ENCODE measurements at places on chromosomes 3 and 15. TPM values are rescaled to one million over a fixed set of nuclear protein-coding genes. Genes with fewer than 3 reads are reported as not detected.

Gene SCAANT1
- 2.7 TPM for polyA plus RNA-seq

Gene DHX30
- 62.5 TPM for polyA plus RNA-seq

Gene ZPLD1
- not detected for polyA plus RNA-seq

Gene CD86
- 3.3 TPM for polyA plus RNA-seq

Gene TTC21A
- 10.5 TPM for polyA plus RNA-seq

Gene MCTP2
- 36.2 TPM for polyA plus RNA-seq

Gene PCOLCE2
- polyA plus RNA-seq = 3.9 TPM

Gene KBTBD13
- 0.96 TPM for polyA plus RNA-seq

DNA sequence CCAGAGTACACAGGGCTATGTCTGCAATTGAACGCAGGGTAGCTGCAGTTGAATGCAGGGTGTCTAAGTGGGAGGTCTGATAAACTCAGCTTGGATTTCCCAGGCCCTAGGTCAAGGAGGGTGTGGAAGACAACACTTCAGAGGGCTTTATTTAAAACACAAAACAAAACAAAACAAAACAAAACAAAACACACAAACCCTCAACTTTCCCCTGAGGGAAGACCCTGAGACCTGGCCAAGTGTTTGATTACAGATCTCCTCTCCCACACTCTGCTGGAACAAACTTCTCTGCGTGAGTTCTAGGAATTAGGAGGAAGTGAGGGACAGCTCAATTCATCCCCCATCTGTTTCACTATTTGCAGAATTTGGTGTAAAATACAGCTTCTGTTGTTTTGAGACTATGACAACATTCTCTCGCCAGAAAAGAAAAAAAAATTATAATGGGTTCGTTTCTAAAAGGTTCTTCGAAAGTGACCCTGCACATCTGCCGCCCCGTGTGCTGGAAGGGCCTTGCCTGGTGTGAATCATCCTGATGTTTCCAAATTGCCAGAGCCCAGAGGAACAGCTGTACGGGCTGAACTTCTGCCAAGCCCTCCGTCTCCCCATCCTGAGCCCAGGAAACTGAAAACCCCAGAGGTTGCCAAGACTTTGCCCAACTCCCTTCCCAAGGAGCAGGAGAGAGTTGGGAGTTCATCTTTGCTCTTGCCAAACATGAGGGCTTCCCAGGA, 73.3 kb upstream of the RAD18 start:
- peak; percentile 81 for DNase-seq

DNA sequence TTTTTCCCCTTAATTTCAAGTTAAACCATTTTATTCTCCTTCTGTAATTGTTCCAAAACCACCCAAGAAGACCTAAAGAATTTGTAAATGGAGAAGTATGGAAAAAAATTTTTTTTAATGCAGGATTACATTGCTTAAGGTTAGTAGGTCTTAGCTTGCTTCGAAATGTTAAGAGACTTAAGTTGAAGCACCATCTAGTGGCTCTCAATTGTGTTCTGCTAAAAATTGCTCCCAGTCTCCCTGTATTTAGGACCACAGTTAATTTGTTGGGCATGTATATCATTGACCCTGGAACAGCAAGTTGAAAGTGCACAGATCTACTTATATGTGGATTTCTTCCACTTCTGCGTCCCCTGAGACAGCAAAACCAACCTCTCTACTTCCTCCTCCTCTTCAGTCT, 32.4 kb downstream of the CD200R1L start:
- DNase-seq = peak; percentile 18

- DNase-seq = no peak
These were observed 33.7 kb upstream of the GPR171 start for GRCh38 chr3:151236736-151237135.

DNA sequence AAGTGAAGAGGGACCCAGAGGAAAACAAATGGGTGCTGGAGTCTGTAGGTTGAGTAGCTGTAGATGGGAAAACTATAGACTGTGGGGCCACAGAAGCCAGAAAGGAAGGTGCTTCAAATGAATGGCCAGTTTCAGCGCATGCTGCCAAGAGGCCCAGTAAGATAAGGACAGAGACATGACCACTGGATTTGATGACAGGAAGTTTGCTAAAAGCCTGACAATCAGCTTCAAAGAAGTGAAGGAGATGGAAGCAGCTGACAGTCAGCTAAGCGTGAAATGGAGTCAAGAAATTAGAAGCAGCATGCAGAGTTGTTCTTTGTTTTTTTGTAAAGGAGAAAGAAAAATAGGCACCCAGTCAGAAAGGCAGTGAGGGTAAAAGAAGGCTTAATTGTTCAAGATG, 24.9 kb downstream of the TXNRD3 start:
- no peak for DNase-seq

DNA sequence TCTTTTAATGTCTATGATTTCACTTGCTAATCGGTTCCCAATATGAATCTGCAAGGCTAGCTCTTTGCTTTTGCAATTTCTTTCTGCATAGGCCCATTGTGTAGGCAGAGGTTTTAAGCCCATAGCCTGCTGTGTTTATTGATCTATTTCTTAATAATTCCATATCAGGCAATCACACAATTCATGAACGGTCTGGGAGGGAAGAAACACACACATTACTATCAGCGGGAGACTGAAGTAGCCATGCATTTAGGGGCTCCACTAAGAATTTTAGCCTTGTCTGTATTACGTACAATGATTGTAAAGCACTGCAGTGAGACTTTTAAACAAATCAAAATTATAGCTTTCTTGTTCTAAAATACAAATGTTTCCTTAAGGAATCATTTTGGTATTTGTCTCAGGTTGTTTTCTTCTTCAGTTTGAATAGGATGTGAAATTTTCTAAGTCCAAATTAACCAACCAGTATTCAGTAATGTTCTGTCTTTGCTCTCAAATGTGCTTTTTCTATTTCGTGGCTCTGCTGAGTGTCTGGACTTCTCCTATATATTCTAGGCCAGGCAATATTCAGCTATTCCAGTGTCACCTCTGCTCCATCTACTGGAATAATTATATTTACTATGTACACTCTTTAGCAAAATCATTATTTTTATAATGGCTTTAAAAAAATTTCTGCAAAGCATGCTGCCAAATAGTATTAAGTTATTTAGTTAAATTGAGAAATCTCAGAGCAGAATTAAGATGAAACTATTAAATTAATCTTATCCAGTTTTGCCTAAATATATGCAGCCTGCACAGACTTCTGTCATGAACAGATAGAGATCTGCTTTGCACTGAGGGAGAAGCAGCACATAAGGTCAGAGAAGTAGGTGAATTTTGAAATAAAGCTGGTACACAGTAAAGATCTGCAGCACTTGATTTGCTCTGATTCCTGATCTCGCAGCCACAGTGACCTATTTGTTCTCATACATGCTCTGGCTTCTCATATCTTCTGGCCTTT, 103.0 kb upstream of the NAALADL2 start:
- DNase-seq = no peak

DNA sequence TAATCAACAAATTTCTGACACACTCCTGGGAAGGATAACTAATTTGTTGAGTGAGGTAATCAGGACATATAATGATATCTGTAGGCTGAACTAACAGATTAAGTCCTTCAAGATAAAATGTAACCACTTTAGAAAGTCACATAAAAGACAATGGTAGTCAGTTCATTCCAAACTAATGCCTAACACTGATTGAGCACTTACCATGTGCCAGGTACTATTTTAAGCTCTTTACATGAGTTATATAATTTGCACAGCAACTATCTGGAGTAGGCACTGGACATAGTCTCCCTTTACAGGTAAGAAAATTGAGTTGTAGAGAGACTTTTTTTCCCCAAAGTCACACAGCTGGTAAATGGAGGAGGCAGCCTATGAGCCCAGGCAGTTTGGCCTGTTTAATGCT, 211.2 kb upstream of the CFAP20DC start:
- DNase-seq = no peak

- no peak for DNase-seq
These were observed 62.4 kb upstream of the STAC start for GRCh38 chr3:36317915-36318314.

DNA sequence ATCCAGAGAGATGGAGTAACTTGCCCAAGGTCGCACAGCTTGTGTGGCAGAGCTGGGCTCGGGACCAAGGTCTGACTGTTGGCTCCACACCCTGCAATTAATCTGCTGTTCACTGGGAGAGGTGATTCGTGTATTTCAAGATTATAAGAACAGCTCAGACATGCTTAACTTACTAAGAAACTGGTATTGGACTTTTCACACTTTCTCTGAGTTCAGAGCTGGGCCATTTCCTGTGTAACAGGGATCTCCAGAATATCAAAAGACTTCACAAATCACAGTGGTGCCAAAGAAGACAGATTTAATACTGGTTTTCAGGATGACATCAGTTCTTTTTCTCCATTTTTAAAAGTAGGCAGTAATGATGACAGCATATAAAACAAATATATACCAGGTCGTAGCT, 156.8 kb upstream of the UBE2E1 start:
- DNase-seq = no peak

GRCh38 chr3:48429317-48429959, 448 bp downstream of the PLXNB1 start:
- DNase-seq = peak; percentile 45

DNA sequence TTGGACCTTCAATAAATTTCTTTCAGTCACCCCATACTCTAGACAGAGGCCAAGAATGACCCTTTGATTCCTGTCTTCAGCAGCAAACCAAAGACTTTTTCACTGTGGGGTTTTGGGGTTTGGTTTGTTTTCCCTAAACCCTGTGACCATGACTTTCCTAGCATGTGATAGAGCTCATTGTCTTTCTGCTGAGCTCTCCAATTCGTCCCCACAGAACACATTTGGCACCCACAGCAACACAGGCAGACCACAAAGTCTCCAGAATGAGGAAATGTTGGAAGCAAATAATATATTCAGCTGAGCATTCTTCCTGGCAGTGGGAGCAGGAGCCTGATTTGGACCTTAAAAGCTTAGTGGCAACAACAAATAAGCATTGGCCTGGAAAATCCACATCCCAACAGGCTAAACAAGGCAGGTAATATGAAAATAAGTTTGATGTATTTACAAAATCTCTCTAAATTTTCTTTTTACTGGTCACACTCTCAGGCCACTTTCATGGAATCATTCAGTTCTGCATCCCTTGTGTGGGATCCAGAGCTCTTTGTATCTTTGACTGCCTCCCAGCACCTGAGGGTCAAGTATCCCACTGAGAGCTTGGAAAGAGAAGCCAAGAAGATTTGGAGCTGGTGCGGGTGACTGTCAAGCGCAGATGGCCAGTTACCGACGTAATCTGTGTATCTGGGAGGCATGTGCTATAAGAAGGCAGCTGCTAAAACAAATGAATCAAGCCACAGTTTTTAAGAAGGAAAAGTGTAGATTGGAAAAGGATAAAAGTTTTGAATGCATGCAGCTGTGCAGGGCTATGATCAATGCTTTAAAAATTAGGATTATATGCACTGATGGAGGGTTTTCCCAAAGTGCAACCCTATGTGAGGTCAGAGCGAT, 36.5 kb upstream of the CPB1 start:
- peak; percentile 22 for DNase-seq

DNA sequence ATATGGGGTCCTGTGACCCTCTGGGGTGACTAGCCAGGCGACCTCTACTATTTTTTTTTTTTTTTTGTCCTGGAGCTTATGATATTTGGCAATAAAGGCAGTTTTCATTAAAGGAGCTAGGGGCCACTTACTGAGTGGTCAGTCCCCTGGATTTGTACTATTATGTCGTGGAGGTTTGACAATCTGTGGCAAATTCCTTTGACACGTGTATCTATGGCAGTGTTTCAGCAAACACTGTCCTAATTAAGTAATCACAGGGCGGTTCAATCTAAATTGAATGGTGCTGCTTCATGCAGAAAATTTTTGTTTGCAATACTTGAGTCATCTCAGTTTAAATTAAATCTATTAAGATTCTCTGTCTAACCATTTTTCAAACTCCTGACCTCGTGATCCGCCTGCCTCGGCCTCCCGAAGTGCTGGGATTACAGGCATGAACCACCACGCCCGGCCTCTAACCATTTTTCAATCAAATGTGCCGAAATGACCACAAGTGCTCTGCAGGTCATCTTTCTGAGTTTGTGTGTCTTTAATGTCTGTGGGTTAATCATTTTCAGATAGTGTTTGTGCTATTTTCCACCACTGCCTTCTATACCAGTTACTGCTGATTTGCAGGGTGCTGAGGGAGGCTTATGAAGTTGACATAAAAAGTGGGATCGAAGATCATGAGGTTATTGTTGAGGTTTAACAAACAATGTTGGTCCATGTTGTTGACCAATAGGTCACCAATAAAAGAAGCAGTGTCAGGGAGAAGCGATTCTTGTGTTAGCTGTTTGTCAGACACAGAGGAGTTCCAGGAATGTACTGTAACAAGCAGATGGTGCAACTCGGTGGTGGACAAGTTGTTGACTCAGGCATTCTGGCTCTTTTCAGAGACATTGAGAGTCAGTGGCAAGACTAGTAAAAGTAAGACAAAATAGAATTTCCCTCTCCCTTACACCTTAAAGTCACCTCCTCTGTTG, 18.6 kb upstream of the SLC2A2 start:
- DNase-seq = no peak

- no peak for DNase-seq
These were observed 3.0 kb downstream of the PLA1A start for GRCh38 chr3:119600732-119601131.

- no peak for DNase-seq
These were observed 42.8 kb upstream of the ADAMTSL3 start for GRCh38 chr15:83610901-83611685.

DNA sequence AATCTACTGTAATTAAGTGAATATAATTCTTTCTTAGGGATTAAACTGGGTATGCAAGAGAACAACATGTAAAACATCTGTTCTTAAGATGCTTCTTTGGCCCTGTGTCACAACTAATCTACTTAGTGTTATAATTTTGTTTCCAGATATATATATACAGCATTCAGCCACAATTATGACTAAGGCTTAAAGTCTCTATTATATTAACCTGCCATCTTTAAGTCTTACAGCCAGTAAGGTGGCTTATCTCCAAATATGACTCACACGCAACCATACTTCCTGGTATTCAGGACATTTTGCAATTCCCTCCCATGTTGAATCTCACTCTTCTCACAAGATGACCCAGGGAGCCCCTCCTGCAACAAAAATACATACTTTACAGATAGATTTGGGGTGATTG, 6.6 kb upstream of the KBTBD8 start:
- DNase-seq = no peak

GRCh38 chr15:42155546-42156242, 742 bp downstream of the PLA2G4F start:
- no peak for DNase-seq

DNA sequence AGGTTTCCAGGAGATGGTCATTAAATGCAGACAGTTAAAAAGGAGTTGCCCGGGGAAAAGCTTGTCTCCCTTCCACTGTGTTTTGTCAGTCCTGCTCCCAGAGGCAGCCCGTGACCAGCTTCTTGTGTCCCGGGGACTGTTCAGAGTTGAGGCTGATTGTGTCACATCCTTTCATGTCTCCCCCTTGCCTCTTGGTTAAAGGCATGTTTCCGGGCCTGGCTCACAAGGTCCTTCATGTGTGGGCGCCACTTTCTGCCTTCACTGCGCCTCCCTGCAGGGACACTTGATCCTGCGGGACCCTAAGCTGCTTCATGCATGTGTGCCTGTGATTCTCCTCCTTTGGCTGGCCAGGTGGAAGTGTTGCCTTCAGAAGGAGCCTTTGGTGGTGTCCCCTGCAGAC, 9.2 kb downstream of the CHCHD6 start:
- DNase-seq = no peak
